Lower leg skin (tissue), 4 donors: ENCODE measurements at places on chromosomes 7 and 10.

DNA sequence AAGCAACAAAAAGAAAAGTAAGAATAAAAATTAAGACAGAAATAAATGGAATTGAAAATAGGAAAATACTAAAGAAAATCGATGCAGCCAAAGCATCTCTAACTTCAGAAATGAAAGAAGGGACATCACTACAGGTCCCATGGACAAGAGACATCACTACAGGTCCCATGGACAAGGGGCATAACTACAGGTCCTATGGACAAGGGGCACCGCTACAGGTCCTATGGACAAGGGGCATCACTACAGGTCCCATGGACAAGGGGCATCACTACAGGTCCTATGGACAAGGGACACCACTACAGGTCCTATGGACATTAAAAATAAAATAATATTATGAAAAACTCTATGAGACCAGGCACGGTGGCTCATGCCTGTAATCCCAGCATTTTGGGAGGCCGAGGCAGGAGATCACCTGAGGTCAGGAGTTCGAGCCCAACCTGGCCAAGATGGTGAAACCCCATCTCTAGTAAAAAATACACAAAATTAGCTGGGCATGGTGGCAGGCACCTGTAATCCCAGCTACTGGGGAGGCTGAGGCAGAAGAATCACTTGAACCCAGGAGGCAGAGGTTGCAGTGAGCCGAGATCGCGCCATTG is 101.0 kb upstream of the DNAAF5 start:
- DNase-seq: no peak

GRCh38 chr7:150944066-150945042 is 33.8 kb downstream of the KCNH2 start:
- no peak for DNase-seq

- DNase-seq: peak; percentile 59
These were observed 21.8 kb upstream of the FIGNL1 start for GRCh38 chr7:50471970-50472369.

DNA sequence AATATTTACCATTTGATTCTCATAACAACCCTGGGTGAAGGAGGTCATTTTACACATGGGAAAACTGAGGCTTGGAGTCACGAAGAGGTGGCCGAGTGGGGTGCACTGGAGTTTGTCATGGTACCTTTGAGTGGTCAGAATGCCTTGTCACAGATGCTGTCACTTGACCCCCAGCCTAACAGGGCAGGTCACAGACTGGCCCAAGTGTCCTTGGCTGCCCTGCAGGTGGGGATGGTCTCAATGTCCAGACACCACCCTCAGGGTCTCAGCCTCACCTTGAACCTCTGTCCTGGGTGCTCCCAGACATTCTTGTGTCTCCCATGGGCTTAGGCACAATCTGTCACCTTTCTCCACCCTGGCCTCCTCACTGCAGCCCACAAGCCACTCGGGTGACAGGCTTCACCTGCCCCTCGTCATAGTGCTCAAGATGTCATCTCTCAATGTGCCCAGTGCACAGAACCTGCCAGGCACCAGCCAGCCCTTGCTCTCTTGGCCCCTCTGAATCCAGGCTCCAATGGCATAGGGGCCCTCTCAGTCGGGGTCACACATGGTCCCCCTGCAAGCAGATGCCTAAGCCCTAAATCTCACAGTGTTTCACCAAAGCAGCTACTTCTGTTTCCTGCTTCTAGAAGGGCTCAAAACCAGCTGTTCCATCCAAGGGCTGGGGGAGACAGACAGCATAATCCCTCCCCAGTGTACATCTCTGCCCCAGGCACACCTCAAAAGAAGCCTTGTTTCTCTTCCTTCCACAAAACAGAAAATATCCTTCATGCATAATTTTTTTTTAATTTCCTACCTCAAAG is 76.8 kb upstream of the NANOS1 start:
- peak; percentile 45 for DNase-seq

- no peak for DNase-seq
These were observed 61.5 kb downstream of the PON1 start for GRCh38 chr7:95262875-95263274.

DNA sequence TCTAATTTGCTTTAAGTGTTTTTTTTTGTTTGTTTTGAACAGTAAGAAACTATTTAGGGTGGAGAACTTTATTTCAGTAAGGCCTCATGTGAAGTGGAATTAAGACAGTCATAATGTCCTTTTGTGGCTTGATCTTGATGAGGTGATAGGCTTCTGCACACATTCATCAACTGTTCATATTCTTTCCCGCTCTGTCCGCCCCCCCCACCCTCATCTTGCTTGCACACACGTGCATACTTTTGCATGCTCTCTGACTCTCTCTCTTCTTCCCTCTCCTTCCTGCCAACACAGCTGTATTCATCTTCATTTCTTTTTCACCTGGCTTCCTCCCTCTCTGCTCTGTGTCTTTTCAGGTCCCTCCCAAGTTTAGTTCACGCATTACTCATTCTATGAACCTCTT is 429.6 kb downstream of the AUTS2 start:
- no peak for DNase-seq
